ENCODE measurements at places on chromosomes 2 and 18.

DNA sequence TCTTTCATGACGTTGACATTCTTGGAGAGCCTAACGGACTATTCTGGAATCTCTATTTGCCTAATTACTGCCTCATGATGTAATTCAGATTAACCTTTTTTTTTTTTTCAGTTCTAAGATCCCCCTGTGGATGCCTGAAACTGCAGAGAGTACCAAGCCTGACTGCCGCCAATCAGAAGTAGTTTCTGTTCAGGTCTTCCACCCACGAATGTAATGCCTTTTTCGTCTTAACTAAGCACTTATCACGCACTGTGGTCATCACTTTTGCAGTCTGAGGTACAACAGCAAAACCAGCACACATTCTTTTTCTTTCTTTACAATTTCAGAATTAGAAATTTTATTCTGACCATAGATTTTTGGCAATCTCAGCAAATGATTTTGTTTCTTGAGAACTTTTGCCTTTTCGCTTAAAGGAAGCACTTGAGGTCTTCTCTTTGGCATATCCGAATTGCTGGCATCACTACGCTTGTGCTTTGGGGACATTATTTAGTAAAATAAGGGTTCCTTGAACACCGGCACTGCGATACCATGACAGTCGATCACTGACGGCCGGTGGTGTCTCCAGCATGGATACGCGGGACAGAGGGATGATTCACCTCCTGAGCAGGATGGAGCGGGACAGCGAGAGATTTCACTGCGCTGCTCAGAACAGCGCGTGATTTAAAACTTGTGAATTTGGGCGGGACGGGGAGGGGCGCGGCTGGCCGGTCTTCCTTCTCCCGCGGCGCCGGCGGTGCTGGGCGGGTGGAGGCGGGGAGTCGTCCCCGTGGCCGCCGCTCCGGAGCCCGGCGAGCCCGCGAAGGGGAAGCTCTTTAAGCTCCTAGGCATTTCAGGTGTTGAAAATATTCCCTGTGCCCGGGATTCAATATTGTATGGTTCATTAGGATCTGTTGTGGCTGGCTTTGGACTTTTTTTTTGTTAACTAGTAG lies 32.0 kb upstream of the GPR55 start:
- peak; percentile 41 for DNase-seq

DNA sequence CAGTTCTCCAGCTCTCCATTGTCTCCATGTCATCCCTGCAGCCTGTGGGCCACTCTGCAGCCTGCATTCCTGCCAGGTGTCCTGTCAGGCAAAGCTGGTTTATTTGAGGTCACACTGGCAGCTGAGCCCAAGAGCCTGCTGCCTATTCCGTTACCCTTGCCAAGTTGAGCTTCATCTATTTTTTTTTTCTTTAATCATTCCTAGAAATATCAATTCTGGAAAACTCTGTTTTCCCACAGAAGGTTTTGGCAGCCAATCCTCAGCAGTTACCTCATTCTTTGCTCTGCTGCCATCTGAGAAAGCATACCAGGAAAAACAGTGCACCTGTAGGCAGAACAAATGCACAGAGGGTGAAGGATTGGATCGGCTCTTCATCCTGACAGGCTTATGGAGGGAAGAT lies 411.0 kb upstream of the ACVR2A start:
- no peak for DNase-seq

DNA sequence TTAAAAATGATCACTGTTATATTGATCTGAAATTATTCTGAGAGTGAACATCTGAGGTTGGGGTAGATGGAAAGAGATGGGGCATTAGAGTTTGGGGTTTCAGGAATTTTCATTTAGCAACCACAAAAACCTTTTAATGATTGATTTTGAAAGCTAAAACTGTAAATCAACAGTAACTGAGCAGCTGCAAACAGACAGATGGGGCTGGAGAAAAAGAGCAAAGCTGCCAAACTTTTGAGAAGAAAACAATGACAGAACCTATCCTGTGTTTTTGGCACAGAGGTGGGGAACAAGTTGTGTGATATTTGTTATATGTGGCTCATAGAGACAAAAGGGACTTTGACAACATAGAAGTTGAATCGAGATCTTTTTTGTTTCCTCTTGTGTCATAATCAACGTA lies 415.8 kb upstream of the DSEL start:
- DNase-seq: no peak

DNA sequence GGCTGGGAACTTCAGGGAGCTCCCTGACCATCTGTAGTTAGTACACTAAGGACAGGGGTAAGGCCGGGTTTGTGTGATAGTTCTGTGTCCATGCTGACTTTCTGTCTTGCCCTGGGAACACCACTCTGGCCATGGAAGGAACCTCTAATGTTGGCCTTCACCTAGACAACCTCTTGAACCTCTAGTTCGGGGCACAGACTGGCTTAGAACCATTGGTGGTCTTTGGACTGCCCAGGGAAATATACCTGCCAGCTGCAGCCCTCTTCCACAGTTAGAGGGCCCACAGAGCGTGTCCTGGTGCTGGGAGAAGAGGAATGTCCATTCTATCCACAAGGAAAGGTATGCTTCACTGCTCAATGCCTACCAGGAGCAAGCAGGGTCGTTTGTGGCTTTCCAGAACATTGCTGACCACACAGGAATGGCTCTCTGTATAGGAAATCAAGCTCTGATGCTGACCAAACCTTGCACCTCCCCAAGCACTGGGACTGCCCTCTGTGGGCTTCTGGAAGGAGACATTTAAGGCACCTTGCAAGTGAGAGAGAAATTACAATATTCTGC lies 318.8 kb upstream of the EPAS1 start:
- DNase-seq: no peak

DNA sequence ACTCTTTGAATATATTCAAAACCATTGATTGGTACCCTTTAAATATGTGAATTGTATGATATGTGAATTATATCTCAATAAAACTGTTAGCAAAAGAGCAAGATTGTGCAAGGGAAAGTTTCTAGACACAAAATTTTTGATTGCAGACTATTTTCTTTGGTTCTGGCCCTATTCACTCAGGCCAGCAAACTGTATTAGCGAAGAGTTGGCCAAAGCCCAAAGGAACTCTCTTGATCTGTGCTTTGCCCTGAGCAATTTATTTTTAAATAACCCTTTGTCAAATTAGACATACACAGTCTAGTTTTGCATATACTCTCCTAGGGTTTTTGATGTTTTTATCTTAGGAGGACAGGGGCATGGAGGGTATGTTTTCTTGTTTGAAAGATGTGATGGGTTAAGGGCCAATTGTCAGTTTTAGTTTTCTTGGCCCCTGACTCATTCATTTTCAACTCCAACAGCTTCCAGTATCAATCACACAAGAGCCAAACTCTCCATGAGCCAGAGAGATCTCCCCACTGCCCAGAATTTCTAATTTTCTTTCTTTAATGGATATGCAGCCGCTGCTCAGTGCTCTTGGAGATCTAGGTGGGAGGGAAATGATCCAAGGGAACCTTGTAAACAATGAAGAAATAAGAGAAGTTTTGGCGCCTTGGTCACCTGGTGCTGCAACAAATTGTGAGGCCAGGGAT lies 231.5 kb downstream of the SRBD1 start:
- DNase-seq: no peak

- DNase-seq: no peak
Observed at GRCh38 chr18:1483385-1483784, 578.7 kb downstream of the ADCYAP1 start.

- DNase-seq: peak; percentile 3
Observed at GRCh38 chr18:31648966-31649429, 35.4 kb downstream of the B4GALT6 start.

GRCh38 chr18:70195014-70195614 lies 10.4 kb downstream of the RTTN start:
- DNase-seq: no peak

DNA sequence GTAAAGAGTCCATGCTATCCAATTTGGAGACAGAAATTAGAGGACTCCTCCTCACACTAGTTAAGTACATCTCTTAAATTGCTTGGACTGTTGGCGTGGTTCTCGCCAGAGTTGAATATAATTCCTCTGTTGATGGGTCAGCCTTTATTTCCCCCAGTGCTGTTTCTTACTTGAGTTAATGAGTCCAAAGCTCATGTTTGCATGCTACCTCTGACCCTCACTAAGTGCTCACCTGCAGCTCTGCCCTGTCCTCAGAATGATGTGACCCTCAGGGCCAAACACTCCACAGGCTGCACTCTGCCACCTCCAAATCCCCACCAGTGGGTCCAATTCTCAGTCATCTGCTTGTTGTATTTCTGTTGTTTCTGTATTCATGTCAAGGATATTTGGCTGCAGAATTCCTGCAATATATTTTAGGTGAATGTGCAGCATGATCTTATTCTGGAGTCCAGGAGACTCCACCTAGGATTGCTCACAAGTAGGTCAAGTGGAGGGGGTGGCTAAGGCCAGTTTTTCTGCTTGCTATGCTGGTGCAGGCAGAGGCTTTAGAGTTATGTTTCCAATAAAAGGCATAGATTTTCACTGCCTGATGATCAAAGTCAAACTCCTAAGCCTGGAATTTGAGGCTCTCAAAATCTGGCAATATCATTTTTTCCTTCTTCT lies 37.8 kb downstream of the RDH14 start:
- no peak for DNase-seq

- no peak for DNase-seq
Observed at GRCh38 chr2:207375207-207375875, 154.4 kb upstream of the CREB1 start.

DNA sequence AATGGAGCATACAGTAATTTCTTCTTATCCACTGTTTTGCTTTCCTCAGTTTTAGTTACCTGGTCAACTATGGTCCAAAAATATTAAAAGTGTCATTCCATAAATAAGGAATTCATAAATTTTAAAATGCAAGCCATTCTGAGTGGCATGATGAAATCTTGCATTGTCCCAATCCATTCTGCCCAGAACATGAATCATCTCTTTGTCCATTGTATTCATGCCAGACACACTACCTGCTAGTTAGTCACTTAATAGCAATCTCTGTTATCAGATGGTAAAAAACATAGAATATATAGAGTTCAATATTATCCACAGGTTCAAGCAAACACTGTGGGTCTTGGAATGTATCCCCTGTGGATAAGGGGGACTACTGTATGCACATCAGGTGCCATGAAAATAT lies 872.2 kb upstream of the NXPH2 start:
- no peak for DNase-seq

DNA sequence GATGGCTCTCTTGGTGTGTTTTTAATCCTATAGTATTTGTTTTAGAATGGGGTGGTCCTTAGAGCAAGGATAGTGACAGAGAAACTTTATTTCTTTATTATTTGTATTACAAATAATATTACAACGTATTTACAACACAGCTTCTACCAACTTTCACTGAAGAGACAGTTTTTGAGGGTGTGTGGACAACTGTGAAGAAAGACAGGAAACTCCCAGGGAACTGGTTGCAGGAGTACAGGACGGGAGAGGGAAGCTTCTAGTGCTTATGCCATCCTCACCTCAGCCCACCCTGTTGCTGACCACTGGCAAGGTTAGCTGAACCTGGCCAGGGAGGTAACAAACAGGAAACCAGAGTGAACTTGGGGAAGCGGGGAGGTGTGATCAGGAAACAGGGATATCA lies 251.7 kb downstream of the BCL11A start:
- no peak for DNase-seq
